ENCODE measurements at places on chromosomes 6 and 20.

DNA sequence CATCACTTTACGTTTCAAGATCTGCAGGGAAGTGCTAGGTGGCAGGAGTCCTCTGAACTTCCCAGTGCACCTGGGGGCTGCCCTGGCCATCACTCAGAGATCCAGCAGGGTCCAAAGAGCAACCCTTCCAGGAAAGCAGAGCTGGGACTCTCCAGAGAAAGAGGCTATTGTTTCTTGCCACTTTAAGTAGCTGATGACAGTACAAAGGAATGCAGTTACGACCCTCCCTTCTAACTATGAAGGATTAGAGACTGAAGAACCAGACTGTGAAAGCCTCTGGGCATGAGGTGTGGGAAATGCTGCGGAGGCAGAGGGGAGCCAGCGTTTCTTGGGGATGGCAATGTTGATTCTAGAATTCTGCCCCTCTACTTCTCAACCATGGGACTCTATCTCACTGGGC, 189.1 kb upstream of the SUPT3H start:
- DNase-seq = no peak

DNA sequence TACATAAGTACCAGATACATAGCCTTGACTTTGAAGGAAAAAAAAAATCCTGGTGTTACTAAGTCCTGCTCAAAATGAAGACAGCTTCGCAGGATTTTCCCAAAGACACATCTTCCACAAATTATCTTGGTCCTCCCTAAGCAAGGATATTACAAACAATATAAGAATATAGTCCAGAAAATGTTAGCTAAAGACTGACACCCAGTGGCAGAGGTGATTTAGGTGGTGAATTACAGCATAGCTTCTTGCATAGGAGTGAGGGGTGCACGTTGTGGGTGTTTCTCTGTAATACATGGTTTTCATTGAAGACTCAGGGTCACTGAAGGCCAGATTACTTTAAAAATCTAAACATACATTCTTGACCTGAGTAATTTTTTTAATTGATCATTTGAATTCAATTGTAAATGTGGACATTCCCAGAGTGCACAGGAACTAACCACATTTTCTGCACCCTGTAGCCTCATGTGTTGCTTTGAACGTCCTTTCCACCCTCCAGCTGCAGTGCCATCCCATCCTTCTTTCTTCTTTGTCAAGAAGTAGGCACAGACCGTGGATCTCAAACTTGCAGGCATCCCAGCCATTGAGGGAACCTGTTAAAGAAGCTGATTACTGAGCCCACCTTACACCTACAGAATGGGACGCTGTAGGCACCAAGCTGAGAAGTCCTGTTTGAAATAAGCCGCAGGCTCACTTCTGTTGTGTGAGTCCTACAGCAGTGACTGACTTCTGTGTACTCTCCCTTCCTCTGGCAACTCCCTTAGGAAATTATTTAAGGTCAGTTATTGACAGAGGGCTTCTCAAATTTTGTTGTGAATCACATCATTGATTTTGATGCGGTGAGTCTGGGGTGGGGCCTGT, 102.6 kb downstream of the PERP start:
- DNase-seq = no peak

DNA sequence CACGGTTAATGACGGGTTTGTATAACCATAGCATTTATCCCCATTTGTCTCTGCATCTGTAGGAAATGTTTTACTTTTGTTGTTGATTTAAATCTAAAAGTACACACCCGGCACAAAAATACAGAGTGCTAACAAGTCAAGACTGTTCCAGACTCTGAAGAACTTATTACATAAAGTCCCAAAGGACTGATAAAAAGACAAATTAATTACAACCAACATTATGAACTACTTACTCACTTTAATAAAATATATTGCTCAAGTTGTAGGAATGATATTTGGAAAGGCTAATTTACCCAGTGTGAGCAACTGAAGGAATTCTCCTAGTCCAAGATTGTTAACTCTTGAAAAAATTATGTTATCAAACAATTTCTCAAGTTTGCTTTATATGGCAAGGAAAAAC, 115.6 kb downstream of the KIF13A start:
- DNase-seq = no peak

- no peak for DNase-seq
Observed at GRCh38 chr20:44405257-44405656, 49.8 kb downstream of the HNF4A start.

DNA sequence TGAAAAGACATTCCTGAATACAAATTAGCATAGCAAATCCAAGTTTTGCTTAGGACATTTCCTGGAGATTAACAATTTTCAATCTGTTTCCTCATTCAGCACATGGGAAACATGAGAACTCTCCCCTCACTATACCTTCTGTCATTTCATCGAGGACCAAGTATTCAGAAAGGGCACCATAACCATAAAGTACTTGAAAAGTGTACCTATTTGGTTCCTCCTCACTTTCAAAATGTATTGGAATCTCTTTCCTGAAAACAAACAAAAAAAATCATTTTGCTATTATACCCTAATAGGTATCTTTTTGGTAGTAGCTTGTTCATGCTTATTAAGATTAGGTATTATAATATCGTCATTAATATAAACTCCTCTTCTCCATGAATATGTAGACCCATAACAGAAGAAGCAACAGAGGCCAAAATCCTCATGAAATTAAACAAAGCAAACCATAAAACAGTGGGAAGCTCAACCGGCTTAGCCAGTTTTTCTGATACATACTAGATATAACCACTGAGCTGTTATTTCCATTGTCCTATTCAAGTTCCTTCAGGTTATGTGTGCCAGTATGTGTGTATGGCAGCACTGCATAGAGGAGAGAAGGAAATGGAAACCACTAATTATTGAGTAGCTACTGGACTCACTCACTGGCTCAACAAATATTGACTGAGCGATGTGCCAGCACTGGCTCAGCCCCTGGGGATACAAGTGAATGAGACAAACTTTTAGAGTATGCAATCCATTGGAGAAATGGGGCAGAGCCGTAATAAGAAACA, 274.0 kb downstream of the MAFB start:
- no peak for DNase-seq

DNA sequence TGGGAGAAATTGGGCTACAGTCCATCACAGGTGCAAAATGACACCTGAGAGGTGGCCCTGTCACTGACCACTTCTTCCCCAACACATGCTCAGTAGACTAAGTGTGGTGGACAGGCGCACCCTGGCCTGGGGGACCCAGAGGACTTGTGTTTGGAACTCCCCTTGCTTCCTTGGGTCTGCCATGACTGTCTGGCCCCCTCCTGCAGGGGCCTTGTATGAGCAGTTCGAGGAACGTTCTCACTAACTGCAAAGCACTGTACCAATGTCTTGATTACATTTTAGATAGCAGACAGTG, 4.0 kb upstream of the PCK1 start:
- no peak for DNase-seq

- DNase-seq = no peak
Observed at GRCh38 chr6:25423358-25423757, 144.2 kb downstream of the CARMIL1 start.
